ENCODE measurements at places on chromosomes 11 and 22.

DNA sequence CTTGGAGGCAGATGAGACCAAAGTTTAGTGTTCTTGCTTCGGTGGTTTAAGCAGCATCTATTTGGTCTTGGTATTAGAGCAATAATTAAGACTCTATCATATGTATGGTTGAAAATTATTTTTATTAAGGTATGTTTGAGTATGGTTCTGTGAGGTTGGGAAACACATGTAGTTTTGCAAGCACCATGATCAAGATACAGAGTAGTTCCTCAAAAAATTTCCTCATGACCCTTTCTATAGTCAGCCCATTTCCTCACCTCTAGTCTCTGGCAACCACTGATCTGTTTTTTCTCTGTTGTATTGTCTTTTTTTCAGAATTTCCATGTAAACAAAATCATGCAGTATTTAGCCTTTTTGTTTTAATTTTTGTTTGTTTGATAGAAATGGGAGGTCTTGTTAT, 18.4 kb downstream of the MTMR3 start:
- no peak for DNase-seq

- DNase-seq = no peak
Measured at GRCh38 chr22:27060190-27060589, 402.8 kb downstream of the MIAT start.

DNA sequence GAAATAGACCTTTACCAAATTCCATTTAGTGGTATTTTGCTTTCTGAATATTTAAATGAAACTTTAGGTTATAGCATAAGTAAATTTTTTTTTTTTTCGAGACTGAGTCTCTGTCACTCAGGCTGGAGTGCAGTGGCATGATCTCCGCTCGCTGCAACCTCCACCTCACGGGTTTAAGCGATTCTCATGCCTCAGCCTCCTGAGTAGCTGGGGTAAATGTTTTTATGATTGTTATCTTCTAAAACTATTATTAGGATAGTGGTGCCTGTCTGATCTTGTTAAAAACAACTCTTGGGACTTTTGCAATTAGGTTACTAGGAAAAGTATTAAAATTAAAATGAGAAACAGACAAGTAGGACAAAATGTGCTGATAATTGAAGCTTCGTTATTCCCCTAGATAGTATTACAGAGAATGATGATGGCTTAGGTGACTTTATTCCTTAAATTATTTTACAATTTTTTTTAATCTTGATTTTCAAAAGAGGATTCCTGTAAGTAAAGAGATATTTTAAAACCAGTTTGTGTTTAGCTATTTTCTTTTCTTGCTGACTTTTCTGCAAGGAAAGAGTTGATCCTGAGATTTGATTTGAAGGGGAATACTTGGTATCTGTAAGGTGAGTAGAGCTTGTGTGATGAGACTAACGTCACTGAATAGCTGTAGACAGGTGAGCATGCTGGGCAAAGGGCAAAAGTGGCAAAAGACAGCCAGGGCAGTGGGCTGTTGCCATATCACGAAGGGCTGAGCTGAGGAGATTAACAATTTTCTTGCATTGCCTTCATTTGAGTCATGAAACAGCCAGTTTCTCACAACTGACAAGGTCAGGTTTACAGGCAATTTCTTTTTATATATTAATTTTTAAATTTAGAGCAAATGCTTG, 20.8 kb downstream of the CRKL start:
- no peak for DNase-seq

DNA sequence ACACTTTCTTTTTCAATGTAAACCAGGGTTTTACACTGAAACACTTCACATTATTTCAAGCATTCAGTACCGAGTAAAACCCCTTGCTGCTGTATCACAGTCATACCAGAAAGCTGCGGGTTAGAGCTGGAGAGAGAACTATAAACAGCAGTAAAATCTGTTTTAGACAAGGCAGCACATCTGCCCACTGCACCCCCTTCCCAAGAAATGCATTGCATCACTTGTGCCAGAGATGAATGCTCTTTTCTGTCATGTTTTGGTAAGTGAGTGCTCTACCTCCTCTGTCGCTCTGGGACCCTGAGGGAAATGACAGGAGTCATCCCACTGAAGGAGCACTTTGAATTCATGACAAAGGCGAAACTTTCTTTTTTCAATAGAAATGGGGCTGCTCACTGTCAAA, 107.2 kb downstream of the MAML2 start:
- DNase-seq = no peak

GRCh38 chr11:61890529-61891330, 615 bp downstream of the FADS3 start:
- DNase-seq = no peak

DNA sequence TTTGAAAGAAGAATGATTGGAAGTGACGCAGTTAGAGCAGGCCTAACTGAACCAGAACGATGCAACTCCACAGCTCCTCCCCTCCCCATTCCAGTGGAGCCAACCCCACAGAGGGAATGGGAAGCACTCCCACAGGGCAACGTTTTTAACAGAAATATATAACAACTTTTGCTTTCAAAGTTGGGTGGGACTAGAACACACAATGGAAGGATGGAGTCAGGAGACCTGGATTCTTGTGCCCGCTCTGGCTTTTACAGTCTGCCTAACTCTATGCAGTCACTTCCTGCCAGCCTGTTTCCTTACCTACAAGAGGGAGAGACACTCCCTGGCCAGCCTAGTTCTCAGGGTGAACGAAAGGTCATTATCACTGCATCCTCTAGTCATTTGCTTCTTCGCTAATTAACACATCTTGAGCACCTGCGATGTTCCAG, 75.5 kb downstream of the PACSIN2 start:
- DNase-seq = no peak

DNA sequence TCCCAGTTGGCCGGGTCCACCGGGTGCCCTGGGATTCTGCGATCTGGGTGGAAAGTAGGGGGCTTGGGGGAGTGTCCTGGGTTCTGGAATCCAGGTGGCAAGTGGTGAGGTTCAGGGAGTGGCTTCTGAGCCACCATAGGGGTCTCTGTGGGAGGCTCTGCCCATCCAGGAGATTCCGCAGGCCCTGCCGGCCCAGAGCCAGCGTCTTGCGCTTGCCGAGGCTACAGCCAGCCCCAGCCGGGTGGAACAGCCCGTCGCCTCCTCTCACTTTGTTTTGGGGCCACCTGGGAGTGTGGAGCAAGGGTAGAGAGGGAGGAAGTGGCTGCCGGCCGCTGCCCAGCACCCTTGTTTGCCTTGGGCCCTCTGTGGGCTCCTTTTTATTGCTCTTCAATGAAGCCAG, 60.6 kb upstream of the PPP6R3 start:
- no peak for DNase-seq

GRCh38 chr11:15651033-15651432, 536.3 kb downstream of the INSC start:
- no peak for DNase-seq

DNA sequence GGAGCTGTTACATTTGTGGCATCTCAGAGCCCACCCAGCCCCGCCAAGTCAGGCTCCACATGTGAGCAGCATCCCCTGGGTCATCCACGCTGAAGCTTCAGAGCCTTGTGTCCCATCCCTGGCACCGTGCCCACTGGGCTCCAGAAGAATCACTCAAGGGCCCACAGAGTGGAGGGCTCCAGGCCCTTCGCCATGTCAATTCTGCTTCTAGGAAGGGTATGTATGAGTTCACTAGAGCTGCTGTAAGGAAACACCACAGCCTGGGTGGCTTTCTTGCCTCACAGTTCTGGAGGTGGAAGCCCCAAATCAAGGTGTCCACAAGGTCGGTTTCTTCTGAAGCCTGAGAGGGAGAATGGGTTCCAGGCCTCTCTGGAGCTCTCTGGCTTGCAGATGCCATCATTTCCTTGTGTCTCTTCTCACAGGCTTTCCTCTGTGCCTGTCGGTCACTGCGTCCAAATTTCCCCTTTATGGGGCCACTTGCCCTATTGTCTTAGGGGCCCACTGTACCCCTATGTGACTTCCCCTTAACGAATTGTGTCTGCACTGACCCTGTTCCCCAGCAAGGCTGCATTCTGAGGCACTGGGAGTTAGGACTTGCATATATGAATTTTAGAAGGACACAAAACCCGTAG, 1476.0 kb downstream of the TBC1D22A start:
- DNase-seq = no peak

- DNase-seq = no peak
Measured at GRCh38 chr11:66856496-66857233, at the start of gene LRFN4. TSS of gene LRFN4 (plus strand) at chr11:66857064. CDS start at chr11:66857745, 681 bp downstream.

- DNase-seq = no peak
Measured at GRCh38 chr22:35524966-35525686, 15.5 kb upstream of the RASD2 start.

DNA sequence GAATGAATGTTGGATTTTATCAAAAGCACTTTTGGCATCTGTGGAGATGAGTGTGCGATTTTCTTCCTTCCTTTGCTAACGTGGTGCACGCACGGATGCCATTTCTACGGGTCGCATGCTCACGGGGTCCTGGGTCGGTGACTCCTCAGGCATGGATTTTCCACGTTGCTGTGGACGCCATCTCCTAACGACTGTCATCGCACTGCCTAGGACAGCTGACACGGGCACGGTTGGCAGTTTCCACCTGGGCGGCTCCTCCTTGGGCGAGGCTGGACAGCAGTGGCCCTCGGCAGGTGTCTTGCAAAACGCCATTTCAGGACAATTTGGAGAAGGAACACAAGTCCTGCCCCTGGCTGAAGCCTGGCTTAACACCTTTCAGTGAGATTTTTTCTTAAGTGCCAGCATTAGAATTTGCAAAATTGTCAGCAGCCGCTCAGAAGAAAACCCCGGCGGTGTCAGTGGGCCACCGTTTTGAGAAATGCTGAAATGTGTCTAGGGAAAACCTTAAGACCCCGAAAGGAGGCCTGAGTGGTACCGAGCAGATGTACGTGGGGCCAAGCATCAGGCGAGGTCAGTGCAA, 34.7 kb upstream of the TOLLIP start:
- no peak for DNase-seq

DNA sequence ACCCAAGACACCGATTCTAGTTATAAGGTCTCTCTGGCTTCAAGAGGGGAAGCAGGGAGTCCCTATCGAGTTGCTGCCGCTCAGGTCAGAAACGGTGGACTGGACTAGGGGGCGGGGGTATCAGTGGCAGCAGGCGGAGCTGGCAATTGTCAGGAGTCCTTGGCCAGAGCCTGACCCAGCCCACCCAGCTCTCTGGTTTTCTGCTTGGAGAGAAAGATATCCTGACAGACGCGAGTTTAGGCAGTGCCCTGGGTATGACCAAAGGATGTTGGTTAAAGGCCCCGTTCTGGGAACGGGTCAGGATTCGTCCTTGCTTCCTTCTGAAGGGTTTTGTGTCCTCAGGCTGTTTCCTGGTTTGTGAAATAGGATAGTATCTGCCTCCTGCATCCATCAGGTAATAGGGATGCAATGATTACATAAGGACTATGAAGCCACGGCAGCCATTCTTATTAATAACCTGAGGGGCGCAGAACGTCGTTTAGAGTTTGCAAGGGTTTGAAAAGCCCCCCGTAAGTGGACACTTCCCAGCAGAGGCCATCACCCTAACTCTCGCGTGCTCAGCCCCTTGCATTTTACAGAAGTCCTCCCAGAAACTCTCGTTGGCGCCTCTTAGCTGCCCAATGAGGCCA, 700 bp upstream of the DEPDC5 start:
- DNase-seq = no peak

- DNase-seq = no peak
Measured at GRCh38 chr11:2249189-2249916, 21.0 kb downstream of the ASCL2 start.

GRCh38 chr11:86805873-86806310, 5.5 kb downstream of the PRSS23 start:
- no peak for DNase-seq

DNA sequence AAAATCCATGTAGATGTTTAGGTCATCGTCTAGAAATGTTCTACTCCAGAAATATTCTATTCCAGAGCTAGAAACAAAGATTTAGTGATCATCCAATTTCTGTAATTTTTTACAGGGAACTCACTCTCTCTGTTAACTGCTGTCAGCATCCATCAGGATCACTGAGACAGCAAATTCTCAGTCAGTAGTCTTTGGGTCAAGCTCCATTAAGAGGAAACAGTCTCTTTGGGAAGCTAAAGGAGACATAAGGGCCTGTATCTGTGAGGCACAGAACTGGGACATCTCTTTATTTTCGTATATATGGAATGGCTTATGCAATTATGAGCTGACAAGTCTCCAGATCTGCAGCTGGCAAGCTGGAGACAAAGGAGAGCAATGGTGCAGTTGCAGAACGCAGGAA, 48.3 kb downstream of the PIK3C2A start:
- no peak for DNase-seq

DNA sequence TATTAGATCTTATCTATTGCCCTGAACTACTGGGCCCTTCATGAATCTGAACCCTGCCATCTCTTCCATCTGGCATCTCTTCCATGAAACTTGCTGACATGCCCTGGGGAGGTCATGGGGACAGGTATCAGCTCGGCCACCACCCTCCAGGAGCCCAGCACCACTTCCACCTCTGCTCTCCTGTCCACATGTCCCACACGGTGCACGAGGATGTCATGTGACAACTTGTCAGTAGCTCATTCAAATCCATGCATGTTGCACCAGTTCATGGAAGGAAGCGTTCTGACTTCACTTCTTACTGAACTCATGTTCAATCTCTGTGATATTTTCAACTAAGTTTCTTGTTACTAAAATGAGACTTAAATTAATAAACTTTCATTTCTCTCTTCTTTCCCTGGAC, 16.6 kb downstream of the YPEL1 start:
- no peak for DNase-seq

DNA sequence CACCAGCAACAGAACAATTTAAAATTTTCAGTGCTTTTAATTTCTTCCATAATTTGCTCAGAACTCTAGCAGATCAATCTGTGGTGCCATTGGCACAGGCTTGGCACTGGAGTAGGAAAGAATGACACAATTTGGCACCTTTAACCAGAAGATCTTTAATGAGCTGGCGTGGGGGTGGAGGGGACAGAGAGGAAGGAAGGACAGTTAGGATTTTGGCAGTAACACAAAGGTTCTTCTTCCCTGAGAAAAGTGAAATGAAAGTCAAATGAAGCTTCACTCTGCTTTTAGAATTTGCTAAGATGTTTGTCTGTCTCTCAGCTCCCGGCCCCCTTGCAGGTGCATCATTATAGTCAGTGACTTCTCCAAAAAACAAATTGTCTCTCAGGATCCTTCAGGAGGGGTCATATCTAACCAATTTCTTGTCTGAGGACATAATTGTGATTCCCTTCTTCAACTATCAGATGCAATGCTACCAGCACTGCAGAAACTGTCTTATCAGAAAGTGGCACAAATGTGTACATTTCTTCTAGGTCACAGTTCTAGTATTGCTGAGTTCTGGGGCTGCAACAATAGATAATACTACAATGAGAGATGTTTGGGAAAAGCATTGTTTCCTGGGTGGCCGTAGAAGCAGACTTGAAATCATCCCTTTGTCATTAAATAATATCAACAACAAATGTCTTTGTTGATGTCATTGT, 66.8 kb downstream of the CSTPP1 start:
- no peak for DNase-seq

DNA sequence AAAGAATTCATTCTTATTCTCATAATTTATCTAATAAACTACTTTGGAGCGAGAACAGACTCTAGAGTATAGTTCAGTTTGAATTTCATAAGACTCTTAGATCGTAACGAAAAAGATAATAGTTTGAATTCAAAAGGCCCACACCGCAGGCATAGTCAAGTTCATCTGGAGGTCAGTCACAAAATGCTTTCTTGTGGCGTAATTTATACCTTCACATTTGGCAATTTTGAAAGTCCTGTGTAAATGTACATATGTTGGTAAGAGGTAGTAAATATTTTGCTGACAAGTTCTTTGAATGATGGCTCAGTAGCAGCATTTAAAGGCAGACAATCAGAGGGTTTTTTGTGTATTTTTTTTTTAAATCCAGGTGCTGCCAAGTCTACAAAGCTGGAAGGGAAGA, 88.1 kb downstream of the TEAD1 start:
- no peak for DNase-seq
